ENCODE measurements at places on chromosomes 2 and 18. TPM values are rescaled to one million over a fixed set of nuclear protein-coding genes. Genes with fewer than 3 reads are reported as not detected.

DNA sequence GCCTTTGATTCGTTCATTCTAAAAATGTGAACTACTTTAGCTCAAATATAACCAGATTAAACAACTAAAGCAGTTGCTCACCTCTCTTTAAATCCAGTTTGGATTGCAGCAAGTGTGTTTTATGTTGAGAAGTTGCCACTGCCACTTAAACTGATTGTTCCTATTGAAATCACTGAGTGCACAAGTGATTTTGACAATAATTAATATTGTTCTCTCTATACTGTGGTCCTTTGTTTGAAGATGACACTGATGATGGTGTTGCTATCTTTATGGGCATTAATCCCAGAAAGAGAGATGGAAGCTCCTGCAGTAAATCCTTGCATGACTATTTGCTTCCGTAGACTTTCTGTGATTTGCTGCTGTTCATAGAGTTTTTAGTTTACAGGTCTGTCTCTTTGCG, 251.4 kb upstream of the ZEB2 start:
- DNase-seq = no peak

DNA sequence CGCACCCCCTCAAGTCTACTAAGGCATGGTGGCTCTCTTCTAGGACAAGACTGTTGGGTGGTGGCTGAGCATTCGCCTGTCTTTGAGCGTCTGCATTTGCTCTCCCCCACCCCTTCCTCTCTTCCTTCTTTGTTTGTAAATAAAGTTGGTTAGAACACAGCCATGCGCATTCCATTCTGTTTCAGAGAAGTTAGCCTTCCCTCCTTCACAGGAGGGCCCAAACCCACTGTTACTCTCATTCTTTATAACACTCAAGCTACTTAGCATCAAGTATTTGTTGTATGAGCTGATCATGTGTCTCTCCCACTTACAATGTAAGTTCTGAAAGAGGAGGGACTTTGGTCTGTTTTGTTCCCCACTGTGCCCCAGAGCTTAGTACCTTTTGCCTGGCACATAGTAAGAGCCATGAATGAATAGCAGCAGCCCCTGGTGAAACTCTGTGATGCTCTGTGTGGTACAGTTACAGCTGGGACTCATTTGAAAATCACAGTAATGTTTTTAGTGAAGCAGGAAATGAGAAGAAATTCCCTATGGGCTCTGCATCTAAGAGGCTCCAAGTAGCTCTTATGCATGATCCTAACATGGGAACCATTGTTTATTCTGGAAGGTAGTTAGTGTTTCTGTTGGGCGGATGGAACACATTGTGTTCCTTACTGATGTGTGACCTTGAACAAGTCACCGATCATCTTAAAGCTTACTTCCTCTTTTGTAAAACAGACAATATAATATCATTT, 7.7 kb downstream of the MGAT5 start:
- DNase-seq = peak; percentile 20

DNA sequence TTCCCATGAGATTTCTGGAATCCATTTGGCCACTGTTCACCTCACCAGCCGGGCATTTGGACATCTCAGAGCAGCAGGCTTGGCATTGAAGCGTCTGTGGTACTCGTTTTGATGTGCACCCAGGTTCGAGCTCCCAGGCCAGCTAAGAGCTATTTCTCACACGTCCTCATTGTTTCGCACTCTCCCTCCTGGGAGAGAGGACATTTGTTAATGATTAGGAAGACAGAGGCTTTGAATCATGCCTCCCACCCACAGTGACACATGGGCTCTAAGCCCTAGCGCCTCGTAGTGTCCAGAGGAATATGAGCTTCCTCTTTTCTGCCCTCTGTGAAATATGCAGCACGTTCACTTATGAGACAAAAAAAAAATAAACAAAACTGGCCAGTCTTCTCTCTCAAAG, 361.8 kb downstream of the RND3 start:
- DNase-seq = no peak

DNA sequence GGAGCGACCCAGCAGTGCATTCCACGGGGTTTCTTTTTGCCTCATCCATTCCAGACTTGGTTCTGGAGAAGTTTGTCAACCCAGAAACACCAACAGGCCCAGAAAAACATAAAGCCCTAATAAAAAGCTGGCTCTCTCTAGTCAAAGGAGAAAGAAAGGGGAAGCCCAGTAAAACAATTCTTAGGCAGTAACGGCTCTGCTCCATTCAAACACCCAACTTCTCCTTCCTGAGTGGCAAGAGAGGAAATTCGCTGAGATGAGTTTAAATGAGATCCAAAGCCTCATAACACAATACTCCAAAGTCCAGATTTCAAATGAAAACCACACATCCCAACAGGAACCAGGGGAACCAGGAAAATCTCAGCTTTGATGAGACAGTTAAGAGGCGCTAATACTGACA, 179.9 kb downstream of the RPIA start:
- DNase-seq = no peak

DNA sequence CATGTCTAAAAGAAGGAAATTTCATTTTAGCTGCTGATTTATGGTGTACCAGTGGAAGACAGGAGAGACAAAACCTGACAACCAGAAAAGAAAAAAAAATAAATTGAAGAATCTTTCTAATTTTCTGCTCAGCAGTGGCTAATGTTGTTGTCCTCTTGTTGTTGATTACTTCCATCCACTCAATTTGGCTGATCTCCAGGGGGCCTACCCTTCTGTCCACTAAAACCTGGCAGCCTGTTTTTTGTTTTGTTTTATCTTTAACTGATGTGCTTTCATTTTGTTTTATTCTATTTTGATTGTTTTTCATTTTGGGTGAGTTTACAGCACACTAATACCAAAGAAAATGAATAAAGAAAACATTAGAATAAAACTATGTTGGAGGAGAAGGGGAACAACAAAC, 27.4 kb downstream of the TFPI start:
- DNase-seq = no peak

GRCh38 chr2:9818097-9818496, 25.2 kb upstream of the TAF1B start:
- DNase-seq = no peak

GRCh38 chr2:191478799-191479679, 198.9 kb upstream of the NABP1 start:
- no peak for DNase-seq

DNA sequence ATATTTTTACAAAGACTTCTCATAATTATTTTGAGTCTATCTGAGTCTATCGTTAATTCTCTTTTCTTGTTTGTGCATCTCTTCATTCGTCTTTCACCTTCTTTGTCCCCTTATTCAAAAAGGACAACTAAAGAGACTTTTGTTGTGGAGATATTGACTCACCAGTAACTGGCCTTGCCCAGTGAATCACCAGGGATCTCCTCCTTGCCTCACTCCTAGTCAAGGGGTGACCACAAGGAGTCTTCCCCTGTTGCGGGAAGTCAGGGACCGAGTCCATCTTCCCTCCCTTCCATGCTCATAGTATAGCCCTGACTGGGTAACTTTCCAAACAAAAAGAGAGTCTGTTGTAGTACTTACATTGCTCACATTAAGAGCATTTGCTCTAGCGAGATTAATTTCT, 158.9 kb downstream of the NEB start:
- DNase-seq = no peak

DNA sequence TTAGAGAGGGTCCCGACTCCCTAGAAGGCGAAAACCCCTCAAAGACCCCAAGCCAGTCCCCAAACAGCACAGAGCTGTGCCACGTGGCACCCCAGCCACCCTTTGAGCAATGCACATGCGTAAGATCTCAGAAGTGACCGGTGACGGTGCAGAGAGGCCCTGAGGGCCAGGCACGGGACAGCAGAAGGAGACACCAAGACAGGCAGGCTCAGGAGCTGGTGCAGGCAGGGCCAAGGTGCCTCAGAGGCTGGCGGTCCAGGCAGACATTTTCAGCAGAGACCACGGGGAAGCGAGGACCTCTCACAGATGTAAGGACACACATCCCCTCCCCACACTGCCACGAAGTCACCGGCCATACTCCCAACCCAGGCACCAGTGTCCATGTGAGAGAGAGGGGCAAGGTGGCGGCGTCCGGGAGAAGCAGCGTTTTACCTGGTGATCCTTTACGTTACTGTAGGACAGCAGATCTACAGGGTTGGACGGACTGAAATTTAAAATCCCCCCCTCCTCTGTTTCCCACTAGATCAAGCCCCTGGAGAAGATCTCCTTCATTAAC, 2.0 kb upstream of the RAB17 start:
- DNase-seq = no peak

- no peak for DNase-seq
Observed at GRCh38 chr2:174636987-174637386, 39.4 kb upstream of the WIPF1 start.

DNA sequence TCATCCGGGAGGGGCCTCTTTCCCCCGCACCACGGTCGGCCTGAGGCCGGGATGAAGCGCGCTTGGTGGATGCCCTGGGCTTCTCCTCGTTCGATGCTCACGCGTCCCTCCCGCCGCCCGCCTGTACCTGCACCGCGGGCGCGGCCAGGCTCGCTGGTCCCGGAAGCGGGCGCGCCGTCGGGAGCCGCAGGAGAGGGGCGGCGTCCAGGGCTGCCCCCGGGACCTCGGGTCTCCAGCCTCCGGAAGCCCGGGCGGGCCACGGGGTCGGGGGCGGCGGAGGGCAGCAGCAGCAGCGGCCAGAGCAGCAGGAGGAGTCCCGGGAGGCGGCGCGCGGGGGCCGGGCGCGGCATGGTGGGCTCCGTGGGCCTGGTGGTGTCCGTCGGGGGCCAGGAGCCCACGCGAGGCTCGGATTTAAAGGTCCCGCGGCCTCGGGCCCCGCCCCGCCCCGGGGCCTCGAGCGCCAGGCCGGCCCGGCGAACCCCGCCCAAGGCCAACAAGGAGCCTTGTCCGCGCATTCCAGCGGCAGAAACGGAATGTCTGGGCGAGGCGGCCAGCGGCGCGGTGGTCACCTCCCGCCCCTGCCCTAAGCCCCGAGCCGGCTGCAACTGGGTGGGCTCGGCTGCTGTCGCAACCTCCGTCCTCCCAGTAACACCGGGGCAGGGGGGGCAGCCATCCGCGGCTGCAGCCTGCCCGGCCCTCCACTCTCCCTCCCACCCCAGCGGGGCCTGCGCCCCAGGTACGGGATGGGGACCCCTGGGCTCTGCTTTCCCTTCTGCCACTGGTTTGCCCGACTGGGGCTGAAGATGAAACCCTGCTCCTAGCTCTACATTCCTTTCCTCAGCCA, at the start of gene MATN3:
Gene MATN3 (minus strand): TSS at position 387 of the 844 bp plus-strand sequence. CDS start 37 bp downstream, at position 350.
- DNase-seq = no peak

GRCh38 chr2:48089644-48090043, 183.3 kb upstream of the FBXO11 start:
- DNase-seq = no peak

GRCh38 chr2:102803041-102803896, 41.4 kb downstream of the TMEM182 start:
- no peak for DNase-seq

- no peak for DNase-seq
Observed at GRCh38 chr2:225630824-225631533, 231.5 kb downstream of the NYAP2 start.

DNA sequence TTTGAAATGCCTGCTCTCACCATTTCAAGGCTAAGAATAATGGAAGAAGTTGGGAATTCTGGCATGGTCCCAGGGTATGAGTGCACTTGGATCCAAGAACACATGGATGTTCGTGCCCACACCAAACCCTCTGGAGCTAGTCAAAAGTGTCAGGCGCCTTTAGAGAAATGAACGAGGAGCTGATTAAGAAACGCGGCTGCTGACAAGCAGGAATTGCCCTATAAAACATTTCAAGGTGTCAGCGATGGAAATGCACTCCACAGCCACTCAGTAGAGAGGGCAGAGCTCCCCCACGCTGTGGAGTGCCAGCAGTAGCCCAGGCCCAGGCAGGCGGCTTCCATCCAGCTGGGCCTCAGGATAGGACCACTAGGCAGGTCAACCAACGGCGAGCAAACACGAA, 213.7 kb downstream of the TTC32 start:
- DNase-seq = no peak

DNA sequence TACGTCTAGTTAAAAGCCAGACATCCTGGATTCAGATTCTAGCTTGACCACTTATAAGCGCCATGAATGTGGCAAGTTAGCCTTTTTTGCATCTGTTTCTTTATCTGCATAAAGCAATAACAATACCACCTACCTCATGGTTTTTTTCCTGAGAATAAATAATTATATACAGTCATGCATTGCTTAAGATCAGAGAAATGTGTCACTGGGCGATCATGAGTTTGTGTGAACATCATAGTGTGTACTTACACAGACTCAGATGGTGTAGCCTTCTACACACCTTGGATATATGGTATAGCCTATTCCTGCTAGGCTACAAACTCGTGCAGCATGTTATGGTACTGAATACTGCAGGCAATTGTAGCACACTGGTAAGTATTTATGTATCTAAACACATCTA, 84.7 kb upstream of the PELI1 start:
- DNase-seq = no peak

GRCh38 chr18:76437011-76437410, 58.0 kb downstream of the ZNF516 start:
- no peak for DNase-seq

DNA sequence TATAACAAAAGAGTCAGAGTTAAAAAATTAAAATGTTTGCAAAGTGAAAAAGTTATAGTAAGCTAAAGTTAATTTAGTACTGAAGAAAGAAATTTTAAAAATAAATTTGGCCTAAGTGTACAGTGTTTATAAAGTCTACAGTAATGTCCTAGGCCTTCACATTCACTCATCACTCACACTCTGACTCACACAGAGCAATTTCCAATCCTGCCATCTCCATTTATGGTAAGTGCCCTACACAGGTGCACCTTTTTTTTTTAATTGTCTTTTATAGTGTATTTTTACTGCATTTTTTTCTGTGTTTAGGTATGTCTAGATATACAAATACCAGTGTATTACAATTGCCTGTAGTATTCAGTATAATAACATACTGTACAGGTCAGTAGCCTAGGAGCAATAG, 562.9 kb downstream of the PIK3C3 start:
- DNase-seq = no peak

SH3BP4 gene
- 62.5 TPM for total RNA-seq

ABCG8 gene
- not detected for total RNA-seq

RGPD4 gene
- not detected for total RNA-seq
